ENCODE measurements at places on chromosomes 16 and 17.

GRCh38 chr16:72023962-72024361 lies 15.4 kb downstream of the DHODH start:
- no peak for DNase-seq

DNA sequence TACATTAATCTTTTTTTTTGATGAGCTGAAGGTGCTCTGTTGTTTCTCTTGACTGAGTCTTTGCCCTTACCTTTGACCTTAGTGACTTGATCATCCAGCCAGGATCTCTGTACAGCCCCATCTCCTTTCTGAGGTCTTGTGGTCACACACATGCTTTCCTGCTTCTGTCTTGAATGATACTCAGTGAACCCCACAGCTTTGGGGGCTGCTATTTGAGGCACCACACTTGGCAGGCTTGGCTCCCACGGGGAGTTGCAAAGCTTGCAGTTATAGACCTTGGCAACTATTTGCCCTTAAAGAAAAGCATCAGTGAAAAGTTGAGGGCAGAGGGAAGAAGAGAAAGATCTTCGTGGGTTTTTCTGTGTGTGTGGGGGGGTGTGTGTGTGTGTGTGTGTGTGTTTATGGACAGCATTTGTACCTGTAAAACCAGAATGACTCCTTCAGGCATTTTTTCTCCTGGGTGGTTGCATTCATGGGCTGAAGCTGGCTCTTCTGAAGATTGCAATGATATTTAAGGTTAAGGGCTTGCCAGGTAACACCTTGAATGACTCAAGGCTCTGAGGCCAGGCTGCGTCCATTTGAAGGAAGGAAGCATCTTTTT lies 101.6 kb downstream of the MSI2 start:
- no peak for DNase-seq

- DNase-seq = no peak
These were observed 139.2 kb downstream of the PHKB start for GRCh38 chr16:47600376-47600775.

- DNase-seq = no peak
These were observed 37.7 kb upstream of the ABCA6 start for GRCh38 chr17:69179227-69179952.

DNA sequence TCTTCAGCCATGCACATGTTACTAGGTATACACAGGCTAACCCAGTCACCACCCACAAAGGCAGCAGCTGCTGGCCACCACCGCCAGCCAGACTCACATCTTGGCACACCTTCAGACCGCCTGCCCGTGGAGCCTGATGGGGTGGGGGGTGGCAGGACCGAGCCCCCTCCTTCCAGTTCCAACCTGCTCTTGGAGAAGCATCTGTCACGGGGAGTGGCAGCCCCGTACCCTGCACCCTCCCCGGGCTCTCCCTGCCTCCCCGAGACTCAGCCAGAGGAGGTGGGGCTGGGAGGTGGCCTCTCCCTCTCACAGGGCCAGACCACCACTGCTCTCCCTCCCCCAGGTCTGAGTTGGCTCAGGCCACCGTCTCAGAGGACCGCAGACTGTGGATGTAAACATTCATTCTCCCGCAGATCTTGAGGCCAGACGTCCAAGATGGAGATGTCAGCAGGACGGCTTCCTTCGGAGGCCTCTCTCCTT lies 11.3 kb upstream of the RBFOX3 start:
- DNase-seq = no peak

GRCh38 chr17:75830164-75831031 lies 13.8 kb downstream of the UNC13D start:
- DNase-seq = peak; percentile 22

GRCh38 chr17:75124041-75124818 lies 7.3 kb downstream of the NT5C start:
- DNase-seq = peak; percentile 63

GRCh38 chr17:78475211-78475610 lies 96.8 kb downstream of the PGS1 start:
- DNase-seq = no peak

DNA sequence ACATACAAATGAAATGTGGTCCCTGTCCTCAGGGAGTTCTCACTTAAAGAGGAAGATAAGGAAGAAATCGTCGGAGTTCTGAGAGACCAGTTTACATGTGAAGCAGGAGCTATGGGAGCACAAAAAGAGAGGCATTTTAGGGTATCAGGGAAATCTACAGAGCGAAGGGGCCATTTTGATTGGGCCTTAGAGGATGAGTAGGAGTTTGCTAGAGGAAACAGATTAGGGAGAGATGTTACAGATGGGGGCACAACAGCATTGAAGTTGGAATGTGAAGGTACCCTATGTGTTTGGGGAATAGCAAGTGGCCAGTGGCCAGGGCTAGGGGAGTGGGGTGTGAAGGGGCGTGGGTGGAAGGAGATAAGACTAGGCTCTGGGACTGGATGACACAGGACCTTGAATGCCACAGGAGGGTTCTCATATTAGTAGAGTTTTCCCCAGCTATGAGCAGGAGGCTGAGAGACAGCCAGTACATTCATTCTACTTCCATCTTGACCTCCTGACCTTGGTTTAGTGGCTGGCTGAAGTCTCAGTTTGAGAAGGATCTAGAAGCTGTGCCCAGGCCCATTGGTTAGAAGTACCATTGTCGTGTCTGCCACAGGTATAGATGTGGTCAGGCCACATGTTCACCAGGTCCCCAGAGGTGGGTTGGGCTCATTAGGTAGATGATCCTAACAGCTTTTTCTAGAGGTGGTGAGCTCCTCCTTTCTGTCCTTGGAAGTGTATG lies 34.8 kb downstream of the CPNE2 start:
- no peak for DNase-seq

DNA sequence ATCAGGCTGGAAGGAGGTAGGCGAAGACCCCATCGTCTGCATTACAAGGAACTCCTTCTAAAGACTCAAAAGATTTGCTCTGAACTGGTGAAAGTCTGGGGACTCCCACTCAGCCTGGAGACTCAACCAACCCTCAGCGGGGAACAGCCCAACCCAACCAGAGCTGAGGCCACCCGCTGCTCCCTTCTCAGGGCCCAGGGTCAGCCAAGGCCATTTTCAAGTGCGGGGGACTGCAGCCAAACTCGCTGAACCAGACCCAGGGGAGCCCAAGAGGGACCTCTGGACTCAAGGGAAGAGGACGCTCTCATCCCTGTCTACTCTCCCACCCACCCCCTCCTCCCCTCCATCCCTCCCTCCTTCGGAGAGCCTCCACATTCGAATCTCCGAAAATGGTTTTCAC lies 24.1 kb downstream of the XYLT1 start:
- DNase-seq = no peak

GRCh38 chr16:9248162-9248561 lies 156.7 kb downstream of the HAPSTR1 start:
- DNase-seq = no peak
